ENCODE measurements at places on chromosomes 2 and 18.

DNA sequence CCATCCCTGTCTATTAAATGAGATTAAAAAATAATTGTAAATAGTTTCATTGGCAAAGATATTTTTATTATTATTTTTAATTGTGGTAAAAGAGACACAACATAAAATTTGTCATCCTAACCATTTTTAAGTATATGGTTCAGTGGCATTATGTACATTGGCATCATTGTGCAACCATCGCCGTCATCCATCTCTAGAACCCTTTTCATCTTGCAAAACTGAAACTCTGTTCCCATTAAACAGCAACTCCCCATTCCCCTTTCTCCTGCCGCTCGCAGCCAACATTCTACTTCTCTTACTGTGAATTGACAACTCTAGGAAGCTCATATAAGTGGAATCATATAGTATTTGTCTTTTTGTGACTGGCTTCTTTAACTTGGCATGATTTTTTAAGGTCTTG, 25.3 kb downstream of the LAMA3 start:
- DNase-seq, result no peak

DNA sequence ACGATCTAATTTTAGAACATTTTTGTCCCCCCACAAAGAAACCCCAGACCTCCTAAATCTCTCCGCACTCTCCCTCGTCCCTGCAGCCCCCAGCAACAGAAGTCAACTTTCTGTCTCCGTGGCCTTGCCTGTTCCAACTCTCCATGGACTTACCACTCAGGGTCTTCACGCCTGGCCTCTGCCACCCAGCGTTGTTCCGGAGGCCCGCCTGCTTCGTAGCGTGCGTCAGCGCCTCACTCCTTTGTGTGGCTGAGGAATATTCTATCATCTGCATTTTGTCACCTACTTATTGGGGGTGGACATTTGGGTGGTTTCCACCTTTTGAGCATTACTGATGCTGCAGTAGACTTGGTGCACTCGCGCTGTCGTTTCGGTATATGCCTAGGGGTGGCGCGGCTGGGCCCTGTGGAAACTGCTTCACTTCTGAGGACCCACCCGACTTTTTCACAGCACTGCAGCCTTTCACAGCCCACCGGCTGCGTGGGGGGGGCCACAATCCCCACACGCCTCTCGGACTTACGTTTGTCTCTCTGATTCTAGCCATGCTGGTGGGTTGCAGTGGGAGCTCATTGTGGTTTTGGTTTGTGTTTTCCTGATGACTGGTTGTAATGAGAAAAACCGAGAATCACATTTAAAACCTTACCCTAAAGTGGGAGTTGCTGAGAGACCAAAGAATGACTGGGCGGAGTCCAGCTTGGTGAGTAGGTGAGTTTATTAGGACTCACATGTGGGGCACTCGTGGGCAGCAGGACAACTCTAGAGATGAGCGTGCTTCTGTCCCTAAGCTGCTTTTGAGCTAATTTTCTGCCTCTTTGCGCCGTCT, 1.4 kb upstream of the HSBP1L1 start:
- DNase-seq, result no peak

DNA sequence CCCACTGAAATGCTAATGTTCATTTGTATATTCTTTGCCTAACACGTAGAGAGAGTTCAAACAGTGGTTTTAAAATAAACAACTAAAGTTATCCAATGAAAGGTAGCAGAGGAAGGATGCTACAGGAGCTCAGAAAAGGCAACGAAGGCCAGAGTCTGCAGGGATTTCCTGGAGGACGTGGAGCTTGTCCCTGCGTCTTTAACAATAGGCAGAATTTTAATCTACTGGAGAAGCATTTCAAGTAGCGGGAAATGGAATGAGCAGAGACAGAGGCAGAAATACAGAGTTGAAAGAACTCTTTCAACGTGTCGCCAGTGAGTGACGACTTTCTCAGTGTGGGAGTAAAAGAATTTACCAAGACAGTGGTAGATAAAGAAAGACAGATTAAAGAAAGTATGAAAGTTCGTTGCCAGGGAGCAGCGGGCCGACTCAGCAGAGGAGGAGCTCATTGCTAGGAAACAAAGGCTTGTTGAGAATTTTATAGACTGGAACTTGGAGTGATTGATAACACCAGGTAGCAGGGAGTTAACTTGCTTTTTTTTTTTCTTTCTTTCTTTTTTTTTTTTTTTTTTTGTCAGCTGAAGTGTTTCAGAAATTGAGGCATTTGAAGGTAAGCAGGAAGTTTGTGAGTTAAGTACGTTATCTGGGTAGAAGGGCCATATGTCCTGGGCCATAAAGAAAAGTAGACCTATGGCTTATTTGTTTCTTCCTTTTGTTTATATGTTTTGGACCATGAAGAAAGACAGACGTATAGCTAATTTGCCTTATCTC, 625 bp upstream of the NBAS start:
- peak; percentile 100 for DNase-seq

DNA sequence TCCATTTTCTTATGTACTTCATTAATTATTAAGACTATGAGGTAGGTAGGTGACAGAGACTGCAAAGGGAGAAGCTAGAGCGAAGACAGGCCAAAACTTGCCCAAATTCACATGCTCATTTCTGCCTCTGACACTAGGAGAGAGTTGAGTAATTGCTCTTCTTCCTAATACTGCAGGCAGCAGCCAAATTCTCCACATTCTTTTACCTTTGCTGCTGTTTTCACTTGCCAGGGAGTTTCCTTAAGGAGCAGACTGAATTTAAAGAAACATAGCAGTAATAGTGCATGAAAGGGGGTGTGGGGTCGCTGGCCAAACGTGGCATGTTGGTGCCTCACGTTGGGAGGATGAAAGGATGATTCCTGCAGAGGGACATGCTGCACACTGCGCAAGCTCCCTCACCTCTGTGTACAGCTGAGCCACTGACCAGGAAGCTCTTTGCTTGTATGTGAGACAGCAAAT, 12.3 kb downstream of the CRIM1 start:
- DNase-seq, result no peak

GRCh38 chr2:20675701-20676352, 8.9 kb downstream of the GDF7 start:
- peak; percentile 4 for DNase-seq

GRCh38 chr2:209719034-209719433, 52.6 kb upstream of the UNC80 start:
- no peak for DNase-seq

- DNase-seq, result no peak
Measured at GRCh38 chr2:26068602-26069298, 34.9 kb downstream of the RAB10 start.

- no peak for DNase-seq
Measured at GRCh38 chr2:178870703-178871102, 63.5 kb upstream of the TTN start.

- no peak for DNase-seq
Measured at GRCh38 chr2:85369500-85369899, 14.9 kb downstream of the ELMOD3 start.

DNA sequence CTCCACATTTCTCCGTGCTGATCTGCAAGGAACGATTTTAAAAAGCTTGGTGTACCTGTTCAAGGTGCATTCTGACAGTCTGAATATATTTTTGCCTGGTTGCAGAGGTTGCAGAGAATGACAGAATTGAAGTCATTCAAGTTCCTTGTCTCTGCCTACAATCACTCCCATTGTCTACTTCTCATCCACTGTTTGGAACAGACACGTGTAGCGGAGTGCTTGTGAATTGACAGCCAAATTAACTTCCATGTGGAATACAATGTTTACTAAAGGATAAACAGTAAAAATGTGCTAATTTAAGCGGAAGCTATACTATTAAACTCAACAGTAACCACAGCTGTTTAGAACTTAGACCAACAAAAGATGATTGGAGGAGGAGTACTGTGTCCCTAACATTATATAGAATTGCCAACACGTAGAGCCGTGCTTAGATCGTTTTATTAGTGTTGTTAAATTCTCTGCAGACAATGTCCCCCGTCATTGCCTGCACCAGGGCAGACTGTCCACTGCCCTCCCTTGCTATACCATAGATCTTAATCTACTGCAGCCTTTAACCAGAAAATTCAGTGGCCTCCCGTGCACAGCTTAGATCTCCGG, 87.3 kb upstream of the ZCCHC2 start:
- DNase-seq, result no peak

DNA sequence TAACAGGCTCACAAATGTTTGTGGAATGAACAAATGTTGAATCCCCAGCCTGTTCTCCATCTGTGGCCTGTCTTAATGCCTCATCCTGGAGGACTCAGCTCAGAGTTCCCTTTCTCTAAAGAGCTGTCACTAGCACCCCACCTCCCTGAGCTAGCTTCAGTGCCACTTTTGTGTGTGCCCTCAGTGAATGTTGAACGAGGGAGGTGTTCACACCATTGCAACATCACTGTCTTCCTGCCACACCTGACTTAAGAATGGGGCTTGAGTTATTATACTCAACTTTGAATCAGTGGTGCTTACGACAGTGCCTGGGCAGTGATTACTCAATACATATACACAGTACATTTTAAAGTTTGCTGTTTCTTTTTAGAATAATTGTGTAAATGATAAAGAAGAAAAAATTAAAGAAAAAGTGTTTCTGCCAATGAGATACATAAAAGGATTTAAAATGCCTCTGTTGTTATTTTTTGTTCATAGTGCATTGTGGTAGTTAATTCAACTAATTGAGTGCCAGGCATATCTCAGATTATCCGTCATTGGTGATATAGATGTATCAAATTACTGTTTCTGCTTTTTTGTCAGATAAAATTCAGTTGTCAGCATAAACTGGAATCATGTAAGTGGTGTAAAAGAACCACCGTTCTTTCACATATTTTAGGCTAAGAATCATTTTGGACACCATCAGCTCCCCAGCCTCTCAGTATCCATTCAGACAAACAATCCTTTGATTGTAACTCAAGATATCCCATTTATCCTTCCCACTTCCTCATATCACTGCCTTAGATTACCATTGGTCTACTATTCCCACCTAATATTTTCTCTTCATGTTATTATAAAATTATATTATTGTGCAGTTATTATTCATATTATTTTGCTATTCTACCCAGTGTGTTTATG, 304.7 kb downstream of the PTPRM start:
- DNase-seq, result no peak

GRCh38 chr2:42547446-42548295, 20.8 kb upstream of the MTA3 start:
- DNase-seq, result no peak

GRCh38 chr2:48075631-48076030, 169.3 kb upstream of the FBXO11 start:
- DNase-seq, result no peak

- no peak for DNase-seq
Measured at GRCh38 chr2:38552259-38552658, 50.5 kb downstream of the HNRNPLL start.

DNA sequence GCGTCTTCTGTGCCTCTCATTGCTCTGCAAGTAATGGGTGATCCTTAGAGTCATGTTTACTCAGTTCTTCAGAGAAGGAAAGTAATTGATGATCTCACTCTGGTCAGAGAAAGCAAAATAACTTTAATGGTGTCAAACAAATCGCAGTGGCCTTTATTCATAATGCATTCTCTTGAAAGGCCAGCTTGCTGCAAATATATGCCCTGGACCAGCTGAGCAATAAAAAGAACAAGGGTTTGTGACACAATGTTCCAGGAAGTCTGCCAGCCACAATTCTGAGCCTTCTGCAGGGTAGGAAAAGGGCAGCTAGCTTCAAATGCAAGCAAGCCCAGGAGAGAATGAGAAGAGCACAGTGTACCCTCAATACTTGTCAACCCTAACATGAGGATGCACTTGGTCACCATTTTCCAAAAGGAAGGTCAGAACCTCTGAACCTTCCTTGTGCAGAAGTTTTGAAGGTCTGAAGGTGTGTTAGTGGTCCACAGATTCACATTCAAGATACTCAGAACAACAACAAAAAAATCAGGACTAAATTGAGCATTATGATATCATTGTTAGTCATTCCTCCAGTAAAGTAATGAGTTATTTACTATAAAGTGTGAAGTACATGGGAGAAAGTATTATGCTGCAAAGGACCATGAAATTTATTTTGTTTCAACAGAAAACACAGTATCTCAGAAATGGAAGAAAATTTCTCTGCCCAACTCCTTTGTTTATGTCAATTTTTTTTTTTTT, 355.6 kb downstream of the PAX3 start:
- no peak for DNase-seq

- DNase-seq, result peak; percentile 86
Measured at GRCh38 chr2:133422931-133423351, 145.3 kb downstream of the NCKAP5 start.

DNA sequence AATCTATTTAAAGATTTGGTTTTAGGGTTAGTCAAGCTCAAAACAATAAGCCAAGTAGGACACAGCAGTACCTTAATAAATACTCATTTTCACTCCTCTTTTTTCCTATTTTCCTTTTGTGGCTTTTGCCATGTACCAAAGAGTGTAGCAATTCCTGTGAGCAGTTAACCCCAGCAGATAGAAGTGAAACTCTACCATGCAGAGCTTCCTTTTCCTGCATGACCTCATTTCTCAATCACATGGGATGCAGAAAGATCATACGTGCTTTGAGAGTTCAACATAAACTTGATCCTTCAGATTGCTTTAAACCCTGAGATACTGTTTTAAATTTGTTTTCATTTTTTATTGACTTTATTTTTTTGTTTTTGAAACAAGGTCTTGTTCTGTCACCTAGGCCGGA, 99.1 kb upstream of the ARHGAP15 start:
- DNase-seq, result no peak

- no peak for DNase-seq
Measured at GRCh38 chr2:152394326-152394725, 59.4 kb downstream of the FMNL2 start.

- no peak for DNase-seq
Measured at GRCh38 chr18:42177390-42177789, 222.4 kb downstream of the PIK3C3 start.

DNA sequence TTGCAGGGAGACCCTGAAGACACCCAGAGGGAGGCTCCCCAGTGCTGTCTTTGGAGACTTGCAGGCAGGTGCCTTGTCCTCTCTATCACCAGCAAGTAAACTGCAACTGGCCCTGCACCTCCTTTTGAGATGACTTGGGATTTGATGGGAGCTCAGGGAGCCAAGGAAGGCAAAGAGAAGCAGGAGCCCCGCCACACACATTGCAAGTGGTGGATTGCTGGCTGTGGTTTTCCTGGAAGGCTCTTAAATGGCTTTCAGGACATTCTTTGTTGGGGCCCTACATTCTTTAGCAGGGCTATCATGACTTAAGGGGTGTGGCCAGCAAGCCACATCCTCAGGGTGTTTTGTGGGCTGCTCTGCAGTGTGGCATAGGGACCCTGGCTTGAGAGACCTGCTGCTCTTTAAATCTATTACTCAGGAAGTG, 39.9 kb upstream of the CDC42EP3 start:
- no peak for DNase-seq

- no peak for DNase-seq
Measured at GRCh38 chr18:59273759-59274532, 692 bp upstream of the RAX start.

GRCh38 chr2:232484628-232485347, 2.8 kb downstream of the ECEL1 start:
- no peak for DNase-seq

GRCh38 chr2:69994166-69994565, 32.7 kb upstream of the ASPRV1 start:
- no peak for DNase-seq
